Activated CD4-positive, CD25-positive, alpha-beta regulatory T cell treated with anti-CD3 and anti-CD28 coated beads, Interleukin-2, amount 50 U/mL, for 24 hours (primary cell): ENCODE measurements at places on chromosomes 5 and 9.

DNA sequence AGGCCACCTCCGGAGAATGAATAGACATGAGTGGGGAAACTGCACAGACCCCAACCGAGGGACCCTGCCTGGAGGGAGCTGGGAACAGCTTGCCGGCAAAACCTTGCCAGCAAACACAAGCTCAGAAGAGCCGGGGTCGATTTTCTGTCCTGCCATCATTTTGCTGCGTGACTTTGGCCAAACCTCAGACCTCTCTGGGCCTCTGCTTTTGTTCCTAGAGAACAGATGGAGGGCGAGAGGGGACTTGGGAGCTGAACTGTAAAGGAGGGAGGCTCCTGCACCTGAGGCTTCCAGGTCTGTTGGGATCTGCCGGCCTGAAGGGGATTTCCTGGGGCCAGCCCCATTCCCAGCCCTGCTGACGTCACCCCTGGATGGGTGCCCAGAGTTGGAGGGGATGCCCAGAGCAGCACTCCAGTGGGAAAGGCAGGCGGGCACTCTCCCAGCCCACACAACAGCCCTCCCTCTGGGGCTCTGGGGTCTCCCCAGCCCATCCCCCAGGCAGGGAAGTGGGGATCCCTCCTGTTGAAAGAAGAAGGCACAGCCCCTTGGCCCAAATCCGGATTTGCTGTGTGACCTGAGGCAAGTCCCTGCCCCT lies 40.4 kb upstream of the SYNPO start:
- no peak for ATAC-seq

DNA sequence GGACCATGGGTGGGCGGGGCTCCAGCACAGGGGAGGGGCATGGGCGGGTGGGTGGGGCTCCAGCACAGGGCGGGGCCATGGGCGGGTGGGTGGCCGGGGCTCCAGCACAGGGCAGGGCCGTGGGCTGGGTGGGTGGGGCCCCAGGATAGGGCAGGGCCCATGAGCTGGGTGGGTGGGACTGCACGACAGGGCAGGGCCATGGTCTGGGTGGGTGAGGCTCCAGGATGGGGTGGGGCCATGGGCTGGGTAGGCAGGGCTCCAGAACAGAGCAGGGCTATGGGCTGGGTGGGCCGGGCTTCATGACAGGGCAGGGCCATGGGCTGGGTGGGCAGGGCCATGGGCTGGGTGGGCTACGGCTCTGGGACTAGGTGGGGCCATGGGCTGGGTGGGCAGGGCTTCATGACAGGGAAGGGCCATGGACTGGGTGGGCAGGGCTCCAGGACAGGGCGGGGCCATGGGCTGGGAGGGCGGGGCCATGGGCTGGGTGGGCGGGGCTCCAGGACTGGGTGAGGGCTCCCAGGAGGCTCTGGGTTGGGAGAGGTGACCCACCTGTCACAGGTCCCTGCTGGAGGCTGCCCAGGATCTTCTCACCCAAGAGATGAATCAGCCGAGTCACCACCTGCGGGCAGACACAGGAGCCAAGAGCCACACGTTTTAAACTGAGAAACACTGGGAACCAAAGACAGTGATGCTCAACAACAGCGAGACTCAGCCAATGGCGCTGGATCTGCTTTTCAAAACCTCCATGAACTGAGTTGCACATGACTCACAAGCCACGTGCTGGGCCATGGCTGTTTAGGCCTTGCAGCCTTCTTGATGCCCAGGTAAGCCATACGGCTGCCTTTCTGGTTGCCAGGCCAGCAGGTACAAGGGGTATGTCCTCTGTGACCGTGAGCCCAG lies 33.6 kb upstream of the NSMF start:
- peak; percentile 54 for ATAC-seq

GRCh38 chr9:98181746-98182068 lies 10.7 kb downstream of the CORO2A start:
- ATAC-seq = no peak

DNA sequence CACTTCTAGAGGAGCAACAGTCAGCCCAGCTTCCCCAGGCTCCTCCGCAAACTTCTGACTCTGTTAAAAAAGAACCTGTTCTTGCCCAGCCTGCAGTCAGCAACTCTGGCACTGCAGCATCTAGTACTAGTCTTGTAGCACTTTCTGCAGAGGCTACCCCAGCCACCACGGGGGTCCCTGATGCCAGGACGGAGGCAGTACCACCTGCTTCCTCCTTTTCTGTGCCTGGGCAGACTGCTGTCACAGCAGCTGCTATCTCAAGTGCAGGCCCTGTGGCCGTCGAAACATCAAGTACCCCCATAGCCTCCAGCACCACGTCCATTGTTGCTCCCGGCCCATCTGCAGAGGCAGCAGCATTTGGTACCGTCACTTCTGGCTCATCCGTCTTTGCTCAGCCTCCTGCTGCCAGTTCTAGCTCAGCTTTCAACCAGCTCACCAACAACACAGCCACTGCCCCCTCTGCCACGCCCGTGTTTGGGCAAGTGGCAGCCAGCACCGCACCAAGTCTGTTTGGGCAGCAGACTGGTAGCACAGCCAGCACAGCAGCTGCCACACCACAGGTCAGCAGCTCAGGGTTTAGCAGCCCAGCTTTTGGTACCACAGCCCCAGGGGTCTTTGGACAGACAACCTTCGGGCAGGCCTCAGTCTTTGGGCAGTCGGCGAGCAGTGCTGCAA lies 72.8 kb downstream of the NUP214 start:
- ATAC-seq = no peak

- ATAC-seq = no peak
Measured at GRCh38 chr5:57299986-57300385, 126.1 kb downstream of the GPBP1 start.

DNA sequence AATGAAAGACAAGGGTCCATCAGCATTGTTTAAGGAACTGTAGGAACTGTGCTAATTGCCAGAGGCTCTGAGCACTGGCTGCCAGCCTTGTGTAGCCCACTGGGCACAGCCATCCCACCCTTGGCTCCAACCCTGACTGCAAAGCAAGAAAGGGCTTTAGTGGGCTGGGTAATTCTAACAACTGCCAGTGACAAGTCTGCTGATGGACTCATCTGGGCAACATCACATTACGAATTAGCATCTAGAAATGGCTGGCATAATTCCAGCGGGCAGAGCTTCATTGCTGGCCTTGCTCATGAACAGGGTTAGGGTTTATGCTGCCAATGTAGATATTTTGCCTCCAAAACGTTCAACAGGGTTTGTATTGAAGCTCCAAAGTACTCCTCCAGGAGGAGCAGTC lies 326.9 kb downstream of the ARHGEF28 start:
- no peak for ATAC-seq

GRCh38 chr5:169097374-169098326 lies 203.3 kb downstream of the SLIT3 start:
- ATAC-seq = no peak

- ATAC-seq = peak; percentile 65
Measured at GRCh38 chr9:131999692-132000551, 79.7 kb downstream of the MED27 start.
